Gastroesophageal sphincter (tissue), 4 donors: ENCODE measurements at places on chromosomes 2 and 18.

DNA sequence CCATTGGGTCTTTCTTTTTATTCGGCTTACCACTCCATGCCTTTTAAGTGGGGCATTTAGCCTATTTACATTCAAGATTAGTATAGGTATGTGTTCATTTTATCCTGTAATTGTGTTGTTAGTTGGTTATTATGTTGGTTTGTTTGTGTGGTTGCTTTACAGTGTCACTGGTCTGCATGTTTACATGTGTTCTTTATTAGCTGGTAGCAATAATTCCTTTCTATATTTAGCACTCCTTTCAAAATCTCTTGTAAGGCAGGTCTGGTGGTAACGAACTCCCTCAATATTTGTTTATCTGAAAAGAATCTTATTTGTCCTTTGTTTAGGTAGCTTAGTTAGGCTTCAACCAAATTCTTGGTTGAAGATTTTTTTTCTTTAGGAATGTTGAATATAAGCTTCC, 68.7 kb upstream of the XDH start:
- ATAC-seq = no peak

DNA sequence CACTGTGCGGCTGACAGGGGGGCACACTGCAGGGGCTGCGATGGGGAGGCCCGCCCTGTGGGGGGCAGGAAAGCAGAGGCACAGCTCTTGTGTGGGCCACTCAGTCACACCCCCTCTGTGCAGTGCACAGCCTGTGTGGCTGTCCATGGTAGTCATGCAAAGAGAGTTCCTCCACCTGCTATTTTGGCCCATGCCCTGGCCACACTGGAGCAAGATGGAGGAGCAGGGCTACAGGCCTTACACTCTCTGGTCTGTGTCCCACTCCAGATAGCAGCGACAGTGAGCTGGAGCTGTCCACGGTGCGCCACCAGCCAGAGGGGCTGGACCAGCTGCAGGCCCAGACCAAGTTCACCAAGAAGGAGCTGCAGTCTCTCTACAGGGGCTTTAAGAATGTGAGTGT, 28.5 kb upstream of the FAHD2A start:
- ATAC-seq = no peak

GRCh38 chr18:7735196-7735595, 168.1 kb downstream of the PTPRM start:
- ATAC-seq = no peak

- no peak for ATAC-seq
These were observed 60.6 kb downstream of the ZNF516 start for GRCh38 chr18:76434452-76434851.

- no peak for ATAC-seq
These were observed 316.4 kb downstream of the DSEL start for GRCh38 chr18:67199993-67200617.

DNA sequence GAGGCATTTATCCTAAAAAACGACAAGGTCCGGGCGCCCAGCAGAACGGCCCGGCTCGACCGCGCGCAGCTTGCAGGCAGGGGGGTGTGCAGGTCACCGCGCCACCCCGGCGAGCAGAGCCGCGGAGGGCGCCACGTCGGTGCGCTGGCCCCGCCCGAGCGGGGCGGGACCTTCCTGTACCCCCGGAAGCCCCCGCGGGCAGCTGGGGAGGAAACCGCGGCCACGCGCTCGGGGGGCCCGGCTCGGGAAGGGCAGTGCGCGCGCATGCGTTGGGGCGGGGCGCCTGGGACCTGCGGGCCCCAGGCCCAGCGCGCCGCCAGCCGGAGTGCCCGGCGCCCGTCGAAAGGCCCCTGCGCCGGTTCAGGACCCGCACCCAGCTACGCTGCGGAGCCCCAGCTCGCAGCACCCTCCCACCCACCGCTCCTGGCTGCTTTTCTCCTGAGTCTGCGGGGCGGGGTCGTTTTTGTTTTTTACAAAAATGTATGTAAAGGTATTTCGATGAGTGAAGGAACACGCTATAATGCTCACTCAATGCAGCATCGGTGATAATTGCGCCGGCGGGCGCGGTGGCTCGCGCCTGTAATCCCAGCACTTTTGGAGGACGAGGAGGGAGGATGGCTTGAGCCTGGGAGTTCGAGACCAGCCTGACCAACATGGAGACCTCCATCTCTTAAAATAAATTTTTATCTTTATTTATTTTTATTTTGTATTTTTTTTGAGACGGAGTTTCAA, 47.7 kb upstream of the POMC start:
- ATAC-seq = peak; percentile 82

GRCh38 chr2:166784296-166784946, 103.9 kb upstream of the XIRP2 start:
- no peak for ATAC-seq

DNA sequence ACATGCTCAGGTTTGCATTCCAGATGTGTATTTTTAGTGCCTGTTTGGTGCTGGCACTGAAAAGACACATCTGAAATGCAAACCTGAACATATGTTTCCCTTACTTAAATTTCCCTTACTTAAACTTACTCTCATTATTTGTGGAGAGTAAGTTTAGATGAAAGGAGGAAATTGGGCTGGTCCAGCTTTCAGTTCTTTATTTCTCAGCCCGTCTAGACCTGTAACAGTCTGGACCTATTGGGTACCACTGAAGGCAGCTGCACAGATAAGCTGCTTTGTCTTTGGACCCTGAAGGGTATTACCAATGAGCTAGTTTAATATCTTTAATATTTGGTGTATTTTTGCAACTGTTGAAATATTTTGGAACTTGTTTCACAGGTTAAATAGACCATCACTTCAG, 17.0 kb upstream of the DSG3 start:
- no peak for ATAC-seq
